ENCODE measurements at places on chromosomes 1 and 21.
A peak's percentile ranks its signal among the peaks of the same experiment; 100 is the strongest.

DNA sequence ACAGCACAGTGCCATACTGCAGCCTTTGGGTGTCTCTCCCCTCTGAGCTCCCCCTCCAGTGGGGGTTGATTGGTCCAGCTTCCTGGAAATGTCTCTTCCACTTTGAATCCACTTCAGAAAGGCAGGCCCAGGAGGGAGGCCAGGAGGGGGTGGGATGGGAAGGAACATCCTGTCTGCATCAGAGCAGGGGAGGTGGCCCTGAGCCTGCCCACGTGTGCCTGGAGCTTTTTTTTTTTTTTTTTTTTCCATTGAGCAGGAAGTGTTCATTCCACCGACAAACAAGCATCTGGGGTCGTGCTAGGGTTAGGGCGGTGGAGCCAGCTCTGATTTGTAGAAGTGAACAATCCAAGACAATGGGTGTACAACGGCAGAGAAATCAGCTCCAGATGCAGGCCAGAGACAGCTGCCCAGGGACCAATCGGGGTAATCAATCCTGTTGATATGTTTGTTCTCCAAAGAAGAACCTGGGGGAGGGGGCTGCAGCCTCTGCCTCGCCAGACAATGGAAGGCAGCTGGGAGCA, 93.3 kb downstream of the SSBP3 start:
- peak; percentile 19 for DNase-seq

- no peak for DNase-seq
Observed at GRCh38 chr1:6185151-6185550, 5.0 kb upstream of the CHD5 start.

- no peak for DNase-seq
Observed at GRCh38 chr1:66984491-66984890, 59.7 kb downstream of the MIER1 start.

DNA sequence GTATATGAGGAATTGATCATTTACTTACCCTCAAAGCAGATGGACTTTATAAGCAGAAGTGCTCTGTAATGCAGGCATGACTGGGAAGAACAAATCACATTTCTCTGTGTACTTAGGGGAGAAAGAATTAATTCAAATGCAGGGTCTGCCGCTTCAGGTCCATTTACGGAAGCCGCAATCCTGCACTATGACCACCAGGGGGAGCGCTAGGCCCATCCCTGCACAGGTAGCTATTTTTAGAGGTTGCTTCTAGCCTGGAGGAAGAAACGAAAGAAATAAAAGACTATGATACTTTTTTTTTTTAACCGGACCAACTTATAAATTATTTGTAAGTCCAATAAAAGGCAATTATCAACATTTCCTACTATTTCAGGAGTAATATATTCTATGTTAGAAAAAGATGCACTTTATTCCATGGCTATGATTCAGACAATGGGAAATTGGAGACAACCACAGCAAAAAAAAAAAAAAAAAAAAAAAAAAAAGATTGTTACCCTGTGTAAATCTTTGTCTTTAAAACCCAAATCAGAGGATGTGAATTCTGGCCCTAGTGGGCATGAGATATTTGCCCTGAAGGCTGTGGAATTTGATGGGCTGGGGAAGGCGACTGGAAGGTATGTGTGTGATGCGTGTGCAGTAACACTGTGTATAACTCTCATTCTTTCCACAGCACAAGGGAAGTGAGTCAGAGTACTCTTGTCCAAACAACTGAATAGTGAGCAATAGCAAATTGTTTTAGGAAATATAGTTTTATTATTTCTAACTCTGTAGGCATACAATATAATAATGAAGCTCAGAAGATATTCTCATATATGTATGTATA, 12.9 kb upstream of the FYB2 start:
- DNase-seq: peak; percentile 77

- no peak for DNase-seq
Observed at GRCh38 chr1:117110774-117111173, 10.8 kb downstream of the TRIM45 start.

DNA sequence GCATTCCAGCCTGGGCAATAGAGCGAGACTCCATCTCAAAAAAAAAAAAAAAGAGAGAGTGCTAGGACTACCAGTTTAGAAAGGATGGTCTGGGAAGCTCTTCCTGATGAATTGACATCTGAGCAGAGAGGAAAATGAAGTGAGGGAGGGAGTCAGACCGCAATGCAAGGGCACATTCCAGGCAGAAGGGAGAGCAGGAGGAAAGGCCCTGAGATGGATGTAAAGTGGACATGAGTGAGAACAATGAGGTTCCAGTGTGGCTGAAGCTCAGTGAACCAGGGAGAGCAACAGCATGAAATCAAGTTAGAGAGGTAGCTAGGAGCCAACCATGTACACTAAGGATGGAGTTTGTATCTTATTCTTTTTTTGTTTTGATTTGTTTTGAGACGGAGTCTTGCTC, 55.9 kb upstream of the SPOCD1 start:
- DNase-seq: no peak

DNA sequence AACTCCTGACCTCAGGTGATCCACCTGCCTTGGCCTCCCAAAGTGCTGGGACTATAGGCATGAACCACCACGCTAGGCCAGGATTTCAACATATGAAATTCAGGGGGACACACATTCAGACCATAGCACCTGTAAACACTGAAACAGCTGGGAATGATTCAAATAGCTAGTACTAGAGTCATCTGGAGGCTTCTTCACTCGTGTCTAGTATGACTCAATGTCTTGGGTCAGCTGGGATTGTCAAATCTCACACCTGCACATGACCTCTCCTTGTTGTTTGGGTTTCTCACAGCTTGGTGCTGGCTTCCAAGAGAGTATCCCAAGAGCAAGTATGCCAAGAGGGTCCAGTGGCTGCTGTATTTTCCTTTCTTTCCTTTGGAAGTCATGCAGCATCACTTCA, 75.1 kb downstream of the PGM1 start:
- no peak for DNase-seq

DNA sequence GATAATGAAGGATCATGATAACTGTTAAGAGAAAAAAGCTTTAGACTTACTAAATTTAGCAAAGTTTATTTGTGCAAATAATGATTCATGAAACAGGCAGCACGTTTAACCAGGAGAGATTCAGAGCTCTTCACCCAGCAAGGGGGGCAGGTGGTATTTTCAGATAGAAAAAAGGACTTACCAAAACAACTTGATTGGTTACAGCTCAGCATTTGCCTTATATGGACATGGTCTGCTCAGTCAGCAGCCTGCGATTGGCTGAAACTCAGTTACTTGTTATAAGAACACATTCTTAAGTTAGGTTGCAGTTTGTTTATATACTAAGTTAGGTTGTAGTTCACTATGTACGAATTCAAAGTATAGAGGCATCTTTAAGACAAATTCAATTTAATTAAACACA, 165.6 kb downstream of the DUSP10 start:
- DNase-seq: no peak

- no peak for DNase-seq
Observed at GRCh38 chr1:99645203-99645602, 710 bp upstream of the PALMD start.

GRCh38 chr1:223177681-223178080, 34.6 kb upstream of the TLR5 start:
- no peak for DNase-seq

GRCh38 chr1:157135646-157136045, 2.5 kb downstream of the ETV3 start:
- no peak for DNase-seq

DNA sequence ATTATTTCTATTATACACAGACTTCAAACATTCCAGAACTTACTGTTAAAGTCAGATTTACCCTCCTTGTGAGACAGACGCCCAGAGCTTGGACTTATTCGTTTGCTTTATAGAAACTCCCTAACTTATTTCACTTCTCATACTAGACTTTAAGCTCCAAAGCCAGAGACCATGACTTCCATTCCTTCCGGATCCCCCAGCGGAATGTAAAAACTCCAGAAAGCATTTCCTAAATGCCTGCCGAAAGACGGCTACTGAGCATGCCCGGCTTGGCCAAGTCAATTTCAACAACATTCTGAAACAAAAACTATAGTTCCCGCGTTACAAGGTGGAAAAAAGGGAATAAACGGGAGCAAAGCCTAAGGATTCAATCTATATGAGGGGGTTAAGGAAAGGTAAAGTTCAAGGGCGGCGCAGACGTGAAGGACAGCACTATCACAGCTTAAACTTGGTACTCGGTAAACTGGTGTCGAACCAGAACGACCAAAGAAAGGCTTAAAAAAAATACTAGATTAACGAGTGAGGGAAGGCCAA, 1.1 kb downstream of the USP48 start:
- DNase-seq: no peak

GRCh38 chr1:92030656-92031107, 897 bp downstream of the EPHX4 start:
- DNase-seq: peak; percentile 20

DNA sequence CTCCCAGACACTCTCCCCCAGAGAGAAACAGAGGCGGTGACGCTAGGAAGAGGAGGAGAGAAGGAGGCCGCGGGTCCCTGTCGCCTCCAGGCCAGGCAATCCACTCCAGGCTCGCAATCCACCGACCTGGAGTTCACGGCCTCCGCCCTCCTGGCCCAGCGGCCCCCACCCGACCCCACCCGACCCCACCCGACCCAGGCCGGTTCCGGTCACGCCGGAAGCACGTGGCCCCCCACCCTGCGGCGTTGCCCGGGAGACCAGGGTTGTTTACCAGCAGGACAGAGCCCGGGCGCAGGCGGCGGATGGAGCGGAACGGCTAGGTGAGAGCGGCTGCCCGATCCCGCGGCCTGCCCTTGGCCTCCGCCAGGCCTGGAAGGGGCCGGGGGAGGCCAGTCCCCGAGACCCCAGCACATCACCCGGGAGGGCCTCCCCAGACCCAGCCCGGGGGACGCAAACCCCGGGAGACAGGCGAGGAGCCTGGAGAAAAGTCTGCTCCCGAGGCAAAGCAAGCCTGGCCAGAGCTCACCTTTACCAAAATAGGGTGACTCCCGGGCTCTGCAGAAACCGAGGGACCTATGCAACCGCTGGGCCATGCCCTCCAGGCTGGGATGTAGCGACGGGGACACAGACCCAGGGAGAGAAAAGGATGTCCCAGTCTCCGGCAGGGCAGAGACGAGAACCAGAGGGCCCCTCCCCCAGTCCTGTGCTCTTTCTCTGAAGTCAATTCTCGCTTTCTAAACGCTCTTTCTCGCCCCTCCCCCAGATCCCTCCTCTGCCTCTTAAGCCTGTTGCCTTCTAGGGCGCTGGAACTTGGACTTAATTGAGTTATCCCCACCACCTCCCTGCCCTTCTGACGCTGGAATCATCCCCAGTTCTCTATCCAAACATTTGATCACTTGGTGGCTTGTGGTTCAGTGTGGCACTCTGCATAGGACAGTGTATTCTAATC, at the start of the genes PLA2G2C and UBXN10:
TSS of gene PLA2G2C (minus strand) at position 685 of the 949 bp plus-strand sequence. CDS start 9,155 bp downstream, outside the sequence.
TSS of gene UBXN10 (plus strand) at position 263 of the 949 bp plus-strand sequence. CDS start 4,466 bp downstream, outside the sequence.
- peak; percentile 70 for DNase-seq

GRCh38 chr1:161953256-161953920, 70.3 kb downstream of the OLFML2B start:
- DNase-seq: no peak

DNA sequence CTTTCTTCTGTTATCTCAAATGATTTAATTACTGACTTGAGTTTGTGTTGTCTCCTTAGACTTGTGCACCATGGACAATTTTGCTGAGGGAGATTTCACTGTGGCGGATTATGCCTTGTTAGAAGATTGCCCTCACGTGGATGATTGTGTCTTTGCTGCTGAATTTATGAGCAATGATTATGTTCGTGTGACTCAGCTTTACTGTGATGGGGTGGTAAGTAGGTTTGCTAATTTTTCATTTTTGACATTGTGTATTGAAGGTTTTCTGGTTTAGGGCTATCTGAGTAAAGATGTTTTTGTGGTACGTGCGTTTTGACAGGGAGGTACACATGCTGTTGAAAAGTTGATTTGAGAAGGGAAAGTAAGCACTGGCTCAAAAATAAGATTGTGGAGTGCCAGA, 14.1 kb downstream of the TTC3 start:
- peak; percentile 8 for DNase-seq

DNA sequence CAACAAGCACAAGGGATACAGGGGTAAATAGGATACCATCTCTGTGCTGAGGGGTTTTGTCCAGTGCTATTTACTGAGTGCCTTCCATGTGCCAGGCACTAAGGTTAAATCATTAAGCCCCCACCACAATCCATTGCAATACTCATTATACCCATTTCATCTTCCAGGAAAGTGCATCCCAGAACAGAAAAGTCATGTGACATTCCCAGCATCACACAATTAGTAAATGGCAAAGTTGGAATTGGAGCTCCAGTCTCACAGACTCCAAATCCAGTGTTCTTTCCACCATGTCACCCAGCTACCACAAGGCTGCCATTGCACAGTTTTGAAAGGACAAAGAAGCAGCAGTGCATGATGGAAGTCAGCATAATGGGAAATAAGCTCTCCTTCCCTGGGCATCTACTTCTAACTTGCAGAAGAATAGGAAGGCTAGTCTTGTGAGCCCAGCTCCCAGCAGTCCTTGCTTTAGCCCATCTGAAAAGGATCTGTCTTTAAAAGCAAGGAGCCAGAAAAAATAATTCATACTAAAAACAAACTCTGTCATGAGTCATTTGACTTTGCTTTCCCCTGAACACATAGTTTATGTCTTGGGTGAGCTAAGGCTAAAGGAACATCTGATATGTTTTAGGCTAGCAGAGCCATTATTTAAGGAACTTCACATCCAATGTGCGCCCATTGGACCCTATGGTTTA, 111.4 kb upstream of the HOOK1 start:
- no peak for DNase-seq

- DNase-seq: no peak
Observed at GRCh38 chr1:10057796-10058195, 25.0 kb downstream of the UBE4B start.

DNA sequence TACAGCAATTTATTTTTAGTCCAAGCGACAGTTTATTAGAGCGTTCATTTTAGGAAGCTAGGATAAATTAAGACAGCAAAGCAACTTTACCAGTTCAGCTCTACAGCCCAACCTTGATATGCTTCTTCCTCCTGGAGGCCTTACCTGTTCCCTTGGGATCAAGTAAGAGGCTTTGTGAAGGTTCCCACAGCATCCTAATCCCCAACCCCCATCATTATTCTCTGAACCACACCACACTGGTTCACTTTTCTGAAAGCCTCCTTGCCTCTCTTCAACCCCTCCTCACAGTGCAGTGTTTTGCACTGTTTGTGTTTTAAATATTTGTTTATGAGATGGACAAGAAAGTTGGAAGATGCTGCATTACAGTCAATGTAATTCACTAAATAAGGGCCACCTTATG, 126.3 kb upstream of the CXADR start:
- no peak for DNase-seq

DNA sequence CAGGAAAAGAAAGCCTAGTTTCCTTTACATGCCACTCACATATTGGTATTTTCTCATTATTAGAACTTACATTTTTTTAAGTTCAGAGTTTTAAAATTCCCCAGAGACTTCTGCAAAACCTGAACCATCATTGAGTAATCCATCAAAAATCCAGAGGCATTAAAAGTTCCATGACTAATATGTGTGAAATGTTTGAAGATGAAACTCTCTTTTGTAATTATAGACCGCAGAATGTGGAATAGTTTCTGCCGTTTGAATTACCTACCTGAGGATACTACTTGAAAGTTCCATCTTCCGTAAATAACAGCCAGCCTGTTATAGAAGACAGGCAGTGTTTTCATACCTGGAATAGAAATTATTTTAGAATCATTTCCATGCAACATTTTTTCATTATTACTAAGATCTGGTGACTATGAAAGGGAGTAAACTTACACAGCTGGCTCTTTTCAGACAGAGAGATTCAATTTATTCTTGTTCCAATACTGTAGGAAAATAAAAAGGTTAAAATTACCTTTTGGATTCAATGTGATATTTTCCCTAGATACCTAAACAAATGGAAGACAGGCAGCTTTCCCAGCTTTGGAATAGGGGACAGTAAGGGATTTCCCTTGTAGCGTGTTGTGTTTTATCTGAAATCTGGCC, 131.4 kb downstream of the ST6GALNAC5 start:
- DNase-seq: no peak

- DNase-seq: no peak
Observed at GRCh38 chr1:37342736-37343135, 131.6 kb upstream of the ZC3H12A start.
